ENCODE measurements at places on chromosomes 5 and 9.
A peak's percentile ranks its signal among the peaks of the same experiment; 100 is the strongest.

DNA sequence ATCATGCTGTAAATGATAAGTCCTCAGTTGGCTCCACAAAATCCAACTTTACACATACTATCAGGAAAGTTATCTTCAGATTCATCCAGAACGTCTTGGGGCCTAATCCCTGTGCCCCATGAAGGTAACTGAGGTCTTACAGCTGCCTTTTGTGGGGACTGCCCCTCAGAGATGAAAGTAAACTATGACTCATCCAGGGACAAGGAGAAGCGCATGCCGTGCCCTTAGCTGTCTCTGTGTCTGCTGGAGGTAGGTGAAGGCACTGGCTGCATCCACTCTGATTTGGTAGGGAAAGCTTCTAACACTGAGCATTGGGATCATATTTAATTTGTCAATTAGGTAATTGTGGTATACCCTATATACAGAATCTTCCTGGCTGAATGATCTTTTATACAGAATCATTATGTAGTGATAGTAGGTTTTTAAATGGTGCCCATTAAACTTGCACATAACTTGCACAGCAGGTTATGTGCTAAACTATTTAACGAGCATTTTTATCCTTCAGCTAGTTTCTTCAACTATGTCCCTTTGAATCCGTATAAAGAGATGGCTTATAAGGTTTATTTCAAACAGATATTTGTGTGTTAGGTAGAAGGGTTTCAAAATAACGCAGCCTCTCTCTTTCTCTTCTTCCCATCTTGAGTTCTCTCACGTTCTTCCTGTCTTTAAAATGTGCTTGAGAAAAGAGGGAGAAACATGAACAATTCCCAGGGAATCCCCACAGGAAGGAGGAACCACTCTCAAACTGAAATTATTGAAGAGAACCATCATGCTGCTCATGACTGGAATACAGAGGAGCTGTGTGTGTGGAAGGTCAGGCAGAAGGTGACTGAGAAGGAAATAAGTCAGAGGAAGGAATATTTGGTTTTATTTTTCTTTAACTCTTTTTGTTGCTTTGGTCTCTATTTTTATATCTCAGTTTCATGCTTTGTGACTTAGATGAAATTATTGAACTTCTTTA lies 250.9 kb downstream of the CD180 start:
- DNase-seq, result no peak

- DNase-seq, result no peak
Measured at GRCh38 chr5:9932770-9933169, 302.6 kb upstream of the TAS2R1 start.

DNA sequence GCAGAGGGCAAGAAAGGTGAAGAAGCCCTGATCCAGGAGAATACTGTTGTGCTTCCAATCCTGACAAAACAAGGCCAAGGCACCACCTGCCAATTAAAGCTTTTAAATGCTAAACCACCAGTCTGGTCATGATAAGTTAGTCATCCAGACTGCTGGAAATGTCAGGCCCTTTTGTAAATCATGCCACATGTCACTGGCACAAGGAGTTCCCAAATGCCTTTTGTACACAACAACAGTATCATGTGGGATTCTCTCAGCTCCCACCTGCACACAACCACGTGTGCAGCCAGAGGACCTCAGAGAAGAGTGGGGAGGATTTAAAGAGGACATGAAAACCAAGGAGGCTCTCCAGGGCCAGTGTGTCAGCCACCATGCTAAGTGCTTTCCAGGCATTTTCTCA lies 99.3 kb downstream of the CDK5RAP2 start:
- peak; percentile 24 for DNase-seq

DNA sequence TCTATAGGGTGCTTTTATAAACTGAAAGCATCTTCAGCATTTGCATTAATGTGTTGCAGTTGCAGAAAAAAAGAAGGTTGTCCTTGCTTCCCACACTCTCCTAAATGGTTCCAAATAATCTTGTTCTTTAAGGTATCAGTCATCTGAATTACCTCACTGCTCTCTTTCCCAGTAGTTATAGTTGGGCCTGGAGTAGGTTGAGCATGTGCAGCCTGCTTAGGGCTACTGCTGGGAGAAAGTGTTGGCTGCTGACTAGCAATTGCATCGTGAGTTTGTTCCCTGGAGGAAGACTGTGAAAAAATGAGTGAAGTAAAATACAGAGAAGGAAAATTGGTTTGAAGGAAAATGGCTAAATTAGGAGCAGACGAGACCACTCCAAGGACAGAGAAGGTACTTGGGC lies 74.5 kb downstream of the PRR16 start:
- no peak for DNase-seq

DNA sequence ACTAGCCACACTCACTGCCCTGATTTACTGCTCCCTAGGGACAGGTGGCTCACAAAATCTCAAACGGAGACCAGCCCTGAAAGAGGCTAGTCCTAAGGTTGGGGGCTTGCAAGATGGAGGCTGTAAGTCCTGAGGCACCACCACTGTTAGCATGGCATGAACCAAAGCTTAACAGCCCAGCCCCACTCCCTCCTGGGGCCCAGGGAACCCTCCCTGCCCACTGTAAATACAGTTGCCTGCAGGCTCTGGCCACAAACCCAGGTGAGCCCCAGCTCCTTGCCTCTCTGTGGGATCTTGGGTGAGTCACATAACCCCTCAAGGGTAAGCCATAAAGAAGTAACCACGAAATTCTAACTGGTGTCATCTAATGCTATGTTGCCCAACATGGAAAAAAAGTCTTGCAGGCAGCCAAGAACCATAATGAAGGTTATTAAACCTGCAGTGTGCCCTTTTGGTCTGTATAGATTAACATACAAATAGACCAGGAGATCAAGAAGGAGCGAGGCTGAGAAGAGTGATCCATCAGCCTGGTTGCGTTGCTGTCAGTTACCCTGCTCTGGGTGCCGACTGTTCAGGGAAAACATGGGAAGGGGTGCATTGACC lies 1.7 kb upstream of the POMT1 start:
- no peak for DNase-seq

GRCh38 chr9:86521977-86522376 lies 167.8 kb upstream of the TUT7 start:
- no peak for DNase-seq

DNA sequence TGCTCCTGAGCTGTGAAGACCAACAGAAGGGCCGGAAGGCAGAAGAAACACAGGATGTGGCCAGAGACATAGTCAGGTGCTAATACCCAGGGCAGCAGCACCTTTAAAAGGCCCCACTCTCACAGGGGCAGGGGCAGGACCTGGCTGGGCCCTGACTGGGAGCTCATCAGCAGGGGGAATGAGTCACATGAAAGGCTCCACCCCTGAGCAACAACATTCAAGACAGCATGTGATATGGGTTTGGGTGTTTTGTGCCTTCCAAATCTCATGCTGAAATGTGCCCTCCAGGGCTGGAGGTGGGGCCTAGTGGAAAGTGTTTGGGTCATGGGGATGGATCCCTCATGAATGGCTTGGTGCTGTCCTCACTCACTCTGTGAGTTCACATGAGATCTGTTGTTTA lies 181.7 kb downstream of the ERCC6L2 start:
- DNase-seq, result no peak

DNA sequence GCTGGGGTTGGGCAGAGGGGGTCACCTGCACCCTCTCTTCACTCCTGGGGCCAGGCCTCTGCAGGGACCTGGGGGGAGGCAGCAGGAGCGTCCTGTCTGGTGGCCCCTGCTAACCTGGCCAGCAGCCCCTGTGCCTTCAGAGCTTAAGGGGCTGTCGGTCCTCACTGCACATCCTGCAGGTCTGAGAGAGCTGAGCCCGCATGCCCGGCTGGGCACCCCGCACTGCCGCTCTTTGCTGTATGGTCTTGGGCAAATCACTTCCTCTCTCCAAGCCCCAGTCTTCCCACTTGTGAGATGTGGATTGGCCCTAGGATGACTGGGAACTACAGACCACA lies 7.9 kb downstream of the FLT4 start:
- no peak for DNase-seq

- no peak for DNase-seq
Measured at GRCh38 chr5:22892441-22892840, 39.3 kb upstream of the CDH12 start.

All from inflammatory macrophage treated with lipopolysaccharide for 4 hours (primary cell).